NCI-H460 (cell line): ENCODE measurements at places on chromosomes 4 and X. TPM values are rescaled to one million over a fixed set of nuclear protein-coding genes. Genes with fewer than 3 reads are reported as not detected.

GRCh38 chr4:75696071-75696470, 22.9 kb upstream of the G3BP2 start:
- DNase-seq, result no peak

- no peak for DNase-seq
These were observed 42.2 kb downstream of the GABRG1 start for GRCh38 chr4:46081674-46082073.

DNA sequence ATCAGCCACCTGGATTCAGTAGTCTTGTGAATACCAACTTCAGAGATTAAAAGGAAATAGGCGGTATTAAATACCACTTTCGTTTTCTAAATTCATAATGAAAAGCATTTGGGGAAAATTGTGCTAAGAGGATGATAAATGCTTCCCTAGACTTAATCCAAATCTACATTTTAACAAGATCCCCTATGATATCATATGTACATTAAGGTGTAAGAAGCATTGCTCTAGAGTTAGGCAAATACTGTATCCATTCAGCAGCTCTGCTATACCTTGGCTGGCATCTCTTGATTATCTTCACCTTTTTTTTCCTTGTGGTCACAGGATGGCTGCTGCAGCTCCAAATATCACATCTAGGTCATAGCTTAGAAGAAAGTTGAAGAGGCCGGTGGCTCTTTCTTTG, 40.6 kb upstream of the PHEX start:
- DNase-seq, result no peak

GRCh38 chr4:104749062-104749461, 254.4 kb upstream of the CXXC4 start:
- DNase-seq, result peak; percentile 3

DNA sequence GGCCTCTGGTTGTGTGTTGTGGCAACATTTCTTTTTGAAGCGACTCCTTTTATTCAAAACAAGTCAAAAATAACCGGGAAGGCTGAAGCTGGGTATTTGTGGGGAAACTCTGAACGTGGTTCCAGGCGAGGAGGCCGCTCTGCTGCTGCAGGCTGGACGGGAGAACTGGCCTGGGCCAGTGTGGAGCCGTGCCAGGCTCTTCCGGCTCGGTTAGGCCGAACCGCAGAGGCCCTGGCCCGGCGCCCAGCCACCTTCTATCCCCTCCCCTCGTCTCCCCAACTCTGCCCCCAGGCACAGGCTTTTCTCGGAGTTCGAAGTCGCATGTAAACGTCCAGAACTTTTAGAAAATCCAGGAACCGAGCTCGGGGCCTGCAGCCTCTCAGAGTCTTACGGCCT, 2.4 kb upstream of the BCOR start:
- no peak for DNase-seq

DNA sequence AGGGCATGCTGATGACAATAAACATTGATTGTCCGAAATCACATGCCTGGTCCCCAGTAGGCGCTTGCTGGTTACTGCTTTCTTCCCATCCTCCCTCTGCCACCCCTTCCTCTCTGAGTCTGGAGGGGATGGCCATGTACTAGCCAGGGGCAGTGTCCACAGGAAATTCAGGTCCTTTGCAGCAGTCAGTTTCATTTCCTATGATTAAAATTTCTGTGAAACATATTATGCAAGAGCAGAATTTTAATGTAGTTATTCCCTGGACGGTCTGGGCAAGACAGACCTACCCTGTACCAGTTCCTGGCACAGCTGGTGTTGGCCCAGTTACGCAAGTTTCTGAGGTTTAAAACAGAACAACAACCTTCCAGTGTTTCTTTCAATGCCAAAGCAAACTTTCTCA, 28.2 kb upstream of the TLR2 start:
- no peak for DNase-seq

The POF1B gene
- 11.9 and 12.5 TPM in 2 replicates for total RNA-seq

The MBTPS2 gene
- total RNA-seq, result 17.7 and 23.0 TPM in 2 replicates

The NSDHL gene
- 10.5 and 15.8 TPM in 2 replicates for total RNA-seq

The KLF3 gene
- total RNA-seq, result 27.3 and 29.9 TPM in 2 replicates

The FAAH2 gene
- 0.05 TPM in 1 of 2 replicates, not detected in the other for total RNA-seq

The RTL3 gene
- total RNA-seq, result not detected in 2 replicates

The IL13RA2 gene
- 24.2 and 24.5 TPM in 2 replicates for total RNA-seq

The PRICKLE3 gene
- total RNA-seq, result 11.0 and 13.3 TPM in 2 replicates
